ENCODE measurements at places on chromosomes 2 and 18.
A peak's percentile ranks its signal among the peaks of the same experiment; 100 is the strongest.

DNA sequence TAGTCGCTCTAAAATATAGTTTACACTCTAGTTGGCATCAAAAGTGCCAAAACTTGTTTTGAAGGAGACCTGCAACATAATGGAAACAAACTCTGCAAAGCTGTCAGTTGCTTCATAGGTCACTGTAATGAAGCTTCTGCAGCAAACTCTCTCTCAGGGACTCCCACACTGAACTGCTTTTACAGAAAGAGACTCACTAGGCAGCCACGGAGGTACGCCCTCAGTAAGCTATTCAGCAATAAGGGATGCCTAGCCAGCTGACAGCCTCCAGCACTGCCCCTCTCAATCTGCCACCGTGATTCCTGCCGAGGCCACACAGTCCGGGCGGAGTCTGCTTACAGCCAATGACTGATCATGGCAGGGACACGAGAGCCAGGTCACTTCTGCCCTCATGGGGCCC is 51.1 kb downstream of the COLEC12 start:
- no peak for DNase-seq

DNA sequence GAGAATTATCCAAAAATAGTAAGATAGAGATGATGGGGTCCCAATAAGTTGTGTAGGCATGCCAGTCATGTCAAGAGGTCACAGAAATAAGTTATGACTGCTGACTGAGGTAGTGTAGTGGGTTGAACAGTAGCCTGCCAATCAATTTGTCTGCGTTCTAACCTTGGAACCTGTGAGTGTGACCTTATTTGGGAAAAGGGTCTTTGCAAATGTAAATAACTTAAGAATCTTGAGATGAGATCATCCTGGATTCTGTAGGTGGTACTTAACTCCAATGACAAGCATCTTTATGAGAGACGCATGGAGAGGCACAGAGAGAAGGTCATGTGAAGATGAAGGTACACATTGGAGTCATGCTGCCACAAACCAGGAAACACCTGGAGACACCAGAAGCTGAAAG is 31.0 kb downstream of the ACVR1 start:
- DNase-seq: no peak

DNA sequence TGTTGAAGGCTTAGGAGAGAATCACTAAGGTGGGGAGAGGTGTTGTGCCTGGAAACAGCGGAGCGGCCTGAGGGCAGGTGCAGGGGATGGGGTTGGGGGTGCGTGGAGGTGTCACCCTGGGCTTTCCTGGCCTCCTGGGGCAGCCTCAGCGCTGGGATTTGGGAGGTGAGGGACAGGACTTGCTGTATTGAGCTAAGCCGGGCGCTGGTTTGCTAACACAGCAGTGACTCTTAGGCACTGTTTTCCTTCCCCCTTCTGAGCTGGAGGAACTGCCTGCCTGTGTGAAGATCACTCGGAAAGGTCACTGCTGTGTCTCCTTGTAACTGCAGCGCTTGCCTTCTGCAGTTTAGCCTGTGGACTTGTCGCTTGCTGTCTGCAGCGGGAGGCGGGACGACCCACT is 21.2 kb downstream of the PRELID3A start:
- no peak for DNase-seq

GRCh38 chr2:176133389-176133788 is 3.9 kb downstream of the HOXD8 start:
- DNase-seq: no peak

DNA sequence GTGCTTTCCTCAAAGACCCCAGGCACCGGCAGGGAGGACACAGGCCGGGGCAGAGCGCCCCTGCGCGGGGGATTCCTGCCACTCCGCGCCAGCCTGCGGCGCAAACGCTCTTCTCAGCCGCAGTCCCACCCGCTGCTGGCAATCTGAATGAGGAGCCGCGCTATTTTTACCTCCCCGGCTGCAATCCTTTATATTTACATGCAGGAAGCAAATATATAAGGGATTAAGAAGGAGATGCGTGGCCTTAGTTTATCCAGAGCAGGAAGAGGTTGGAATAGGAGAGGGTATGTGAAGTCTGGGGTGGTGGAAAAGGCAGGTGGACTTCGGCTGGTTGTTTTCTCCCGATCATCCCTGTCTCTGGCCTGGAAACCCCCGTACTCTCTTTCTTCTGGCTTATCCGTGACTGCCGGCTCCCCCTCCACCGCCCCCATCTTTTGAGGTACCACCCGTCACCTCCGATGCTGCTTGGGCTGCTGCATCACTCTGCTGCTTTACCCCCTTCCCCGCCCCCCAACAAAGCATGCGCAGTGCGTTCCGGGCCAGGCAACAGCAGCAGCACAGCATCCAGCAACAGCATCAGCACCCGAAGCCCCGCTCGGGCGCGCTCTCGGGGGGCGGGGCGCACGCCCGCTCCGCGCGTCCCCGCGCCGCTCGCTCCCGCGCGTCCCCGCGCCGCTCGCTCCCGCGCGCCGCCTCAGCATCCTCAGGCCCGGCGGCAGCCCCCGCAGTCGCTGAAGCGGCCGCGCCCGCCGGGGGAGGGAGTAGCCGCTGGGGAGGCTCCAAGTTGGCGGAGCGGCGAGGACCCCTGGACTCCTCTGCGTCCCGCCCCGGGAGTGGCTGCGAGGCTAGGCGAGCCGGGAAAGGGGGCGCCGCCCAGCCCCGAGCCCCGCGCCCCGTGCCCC is at the start of gene ADAM23:
TSS of gene ADAM23 (plus strand) at position 700 of the 902 bp plus-strand sequence. CDS start 335 bp downstream, outside the sequence.
- peak; percentile 29 for DNase-seq

- no peak for DNase-seq
These were observed 201.2 kb downstream of the LRP1B start for GRCh38 chr2:141929331-141930252.

DNA sequence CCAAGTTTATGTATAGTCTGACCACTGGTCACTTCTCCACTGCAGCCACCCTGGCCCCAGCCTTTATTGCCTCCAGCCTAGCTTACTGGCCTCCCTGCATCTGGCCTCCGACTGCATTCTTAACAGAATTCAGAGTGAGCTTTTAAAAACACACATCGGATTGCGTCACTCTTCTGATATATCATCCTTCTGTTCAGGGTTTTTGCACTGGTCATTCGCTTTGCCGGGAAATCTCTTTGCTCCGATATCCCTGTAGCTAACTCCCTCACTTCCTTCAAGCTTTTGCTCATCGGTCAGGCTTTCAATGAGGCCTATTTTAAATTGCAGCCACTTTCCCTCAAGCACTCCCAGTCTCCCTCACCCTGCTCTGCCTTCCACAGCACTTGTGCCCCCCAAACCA is 101.6 kb upstream of the DLX2 start:
- no peak for DNase-seq

GRCh38 chr18:57542812-57543427 is 43.6 kb downstream of the FECH start:
- peak; percentile 21 for DNase-seq

GRCh38 chr2:217048730-217049129 is 188.9 kb upstream of the TNP1 start:
- DNase-seq: no peak

DNA sequence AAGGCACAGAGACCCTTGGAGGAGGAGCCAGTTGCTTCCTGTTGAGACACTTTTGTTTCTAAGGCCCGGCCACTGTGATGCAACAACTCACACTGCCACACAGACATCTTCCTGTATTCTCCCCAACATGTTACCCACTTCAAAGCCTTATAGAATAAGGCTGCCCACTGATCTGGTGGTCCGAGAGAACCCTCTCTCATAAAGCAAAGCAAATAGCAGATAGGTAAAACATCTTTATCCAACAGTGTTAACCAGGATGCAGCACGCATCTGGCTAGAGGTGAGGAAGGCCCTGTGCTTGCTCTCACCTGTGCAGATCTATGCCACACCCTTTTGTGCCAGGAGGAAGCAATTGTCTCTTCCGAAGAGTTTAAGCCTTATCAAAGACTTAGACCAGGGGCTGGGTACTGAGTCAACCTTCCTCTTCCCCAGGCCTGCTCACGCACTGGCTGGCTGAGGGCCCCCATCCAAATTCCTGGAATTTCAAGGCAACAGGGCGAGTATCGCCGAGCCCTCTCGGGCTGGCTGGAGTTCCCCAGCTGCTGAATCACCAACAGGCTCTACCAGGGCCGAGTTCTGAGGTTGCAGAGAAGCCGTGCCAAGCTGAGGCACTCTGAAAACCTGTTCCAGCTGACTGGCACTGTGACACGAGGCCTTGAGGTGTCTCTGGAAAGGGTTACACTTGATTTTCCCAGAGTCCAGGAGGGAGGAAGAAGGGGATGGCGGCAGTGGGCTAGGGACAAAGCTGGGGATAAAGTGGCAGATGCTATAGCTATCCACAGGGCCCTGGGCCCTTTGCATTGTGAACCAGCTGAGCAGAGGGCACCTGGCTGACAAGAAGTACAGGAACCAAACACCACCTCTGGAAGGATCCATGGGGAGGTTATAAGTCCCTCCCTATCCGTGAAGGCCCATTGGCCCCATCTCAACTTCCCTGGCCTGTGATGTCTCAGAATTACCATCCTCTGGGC is 29.3 kb downstream of the TGFA start:
- peak; percentile 7 for DNase-seq

DNA sequence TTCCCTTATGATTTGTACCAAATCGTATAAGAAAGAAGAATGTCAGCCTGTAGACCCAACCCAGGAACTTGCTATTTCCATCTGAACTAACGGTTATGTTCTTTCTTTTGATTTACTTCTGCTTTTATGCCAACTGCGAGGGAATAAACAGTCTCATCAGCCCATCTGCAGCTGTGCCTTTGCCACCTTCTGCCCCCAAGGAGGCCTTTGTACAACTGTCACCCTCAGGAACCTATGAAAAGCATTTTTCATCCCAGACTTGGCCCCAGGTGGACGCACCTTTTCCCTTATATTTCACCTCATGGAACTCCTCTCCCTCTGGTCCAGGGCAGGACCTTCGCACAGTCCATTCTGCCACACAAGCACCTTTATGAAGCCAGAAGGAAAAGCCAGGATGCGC is 109.8 kb downstream of the AOX1 start:
- DNase-seq: no peak

DNA sequence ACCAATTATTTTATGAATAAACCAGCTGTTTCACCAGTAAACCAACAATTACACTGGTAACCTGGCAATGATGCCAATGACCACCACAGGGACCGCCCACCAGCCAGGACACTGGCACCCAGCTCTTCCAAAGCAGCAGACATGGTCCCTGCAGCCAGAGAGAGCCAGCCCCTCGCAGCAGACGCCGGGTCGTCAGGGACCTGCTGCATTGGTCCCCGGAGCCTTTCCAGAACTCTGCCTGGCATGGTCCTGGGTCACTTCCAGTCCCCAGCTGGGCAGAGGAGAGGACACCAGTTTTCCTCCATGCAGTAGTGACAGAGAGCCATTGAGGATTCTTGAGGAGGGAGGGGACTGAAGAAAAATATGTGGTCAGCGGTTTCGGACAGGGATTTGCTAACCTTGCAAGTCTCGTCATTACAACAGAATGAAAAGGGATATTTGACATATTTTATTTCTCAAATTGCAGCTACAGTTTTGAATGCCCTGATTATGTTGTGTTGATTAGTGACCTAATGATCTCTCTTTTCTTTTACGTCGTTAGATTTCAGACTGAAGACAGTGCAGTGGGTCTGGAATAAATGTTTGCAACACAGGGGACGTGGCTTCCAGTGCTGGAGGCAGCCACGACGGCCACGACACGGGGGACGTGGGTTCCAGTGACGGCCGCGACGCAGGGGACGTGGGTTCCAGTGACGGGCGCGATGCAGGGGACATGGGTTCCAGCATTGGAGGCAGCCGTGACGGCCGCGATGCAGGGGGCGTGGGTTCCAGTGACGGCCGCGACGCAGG is 154.5 kb downstream of the TPO start:
- no peak for DNase-seq

GRCh38 chr18:33781429-33781828 is 203.4 kb downstream of the ASXL3 start:
- DNase-seq: no peak

- DNase-seq: no peak
These were observed 68.1 kb downstream of the CLHC1 start for GRCh38 chr2:55163941-55164390.

- peak; percentile 26 for DNase-seq
These were observed 16.7 kb upstream of the RAPH1 start for GRCh38 chr2:203551778-203552177.

DNA sequence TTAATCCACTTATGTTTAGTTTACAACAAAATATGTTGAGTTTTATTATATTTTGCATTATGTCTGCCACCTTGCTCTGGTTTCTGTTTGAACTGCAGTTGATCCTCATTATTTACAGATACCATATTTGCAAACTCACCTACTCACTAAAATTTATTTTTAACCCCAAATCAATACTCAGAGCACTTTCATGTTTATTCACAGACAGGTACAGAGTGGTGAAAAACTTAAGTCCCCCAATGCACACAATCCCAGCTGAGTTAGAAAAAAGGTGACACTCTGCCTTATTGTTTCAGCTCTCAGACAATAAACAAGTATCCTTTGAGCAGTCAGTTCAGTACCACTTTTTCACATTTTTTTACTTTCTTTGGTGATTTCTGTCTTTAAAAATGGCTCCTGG is 13.7 kb downstream of the GCG start:
- no peak for DNase-seq

DNA sequence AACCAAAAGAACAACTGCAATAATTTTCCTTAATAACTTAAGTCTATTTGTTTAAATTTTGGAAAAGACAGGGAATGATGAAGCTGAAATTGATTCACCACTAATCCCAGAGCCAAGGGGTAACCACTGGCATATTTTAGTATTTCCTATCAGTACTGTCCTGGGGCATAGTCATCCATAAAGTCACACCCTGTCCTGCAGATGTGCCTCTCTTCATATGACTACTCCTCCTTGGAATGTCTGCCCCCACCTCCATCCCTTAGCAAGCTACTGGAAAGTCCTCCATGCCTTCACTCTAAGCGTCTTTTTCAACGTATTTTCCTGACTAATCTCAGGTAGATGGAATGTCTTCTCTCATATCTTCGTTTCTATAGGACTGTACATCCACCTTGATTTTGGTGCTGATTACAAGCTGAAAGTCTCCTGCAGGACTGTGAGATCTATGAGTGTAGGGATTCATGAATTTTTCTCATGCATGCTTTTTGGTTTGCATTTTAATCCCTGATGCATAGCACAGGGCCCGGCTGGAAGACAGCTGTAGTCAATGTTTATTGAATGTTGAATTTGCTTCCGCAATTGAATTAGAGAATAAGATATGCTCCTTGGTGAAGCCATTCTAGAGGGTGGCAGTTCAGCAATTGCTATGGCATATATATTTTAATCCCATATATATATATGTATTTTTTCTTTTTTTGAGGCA is 85.6 kb downstream of the MOGAT1 start:
- peak; percentile 59 for DNase-seq

DNA sequence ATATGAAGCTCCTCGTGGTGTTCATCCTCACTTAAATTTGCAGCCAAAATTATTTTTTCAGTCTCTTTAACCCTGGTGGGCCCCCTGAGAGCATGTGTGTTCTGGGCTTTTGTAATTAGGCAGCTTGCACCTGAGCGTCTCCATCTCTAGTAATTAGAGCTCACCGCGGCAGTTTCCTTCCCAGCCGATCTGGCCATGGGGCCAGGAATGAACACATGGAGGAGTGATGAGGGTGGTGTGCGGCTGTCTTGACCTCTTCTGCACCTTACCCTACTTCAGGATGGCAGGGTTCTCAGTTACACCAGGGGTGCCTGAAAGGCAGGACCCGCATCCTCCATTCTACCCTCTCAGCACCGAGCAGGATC is 98.5 kb downstream of the AFF3 start:
- DNase-seq: no peak
